ENCODE measurements at places on chromosomes 4 and X. TPM values are rescaled to one million over a fixed set of nuclear protein-coding genes. Genes with fewer than 3 reads are reported as not detected.

TRIM75 gene
- total RNA-seq, result not detected

UBA6 gene
- 60.8 TPM for total RNA-seq

SLC49A3 gene
- 13.6 TPM for total RNA-seq

DNA sequence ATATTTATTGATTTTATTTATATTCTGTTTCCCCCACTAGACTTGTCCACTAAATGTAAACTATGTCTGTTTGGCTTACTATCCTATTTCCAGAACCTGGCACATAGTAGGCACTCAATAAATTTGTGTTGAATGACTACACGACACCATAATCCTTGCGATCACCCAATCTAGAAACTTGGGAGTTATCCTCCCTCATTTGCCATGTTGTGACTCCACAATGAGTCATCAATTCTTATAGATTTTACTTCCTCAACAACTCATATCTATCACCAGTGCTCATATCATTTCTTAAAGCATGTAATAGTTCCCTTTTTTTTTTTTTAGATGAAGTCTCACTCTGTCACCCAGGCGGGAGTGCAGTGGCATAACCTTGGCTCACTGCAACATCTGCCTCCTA, 39.9 kb upstream of the VAMP7 start:
- peak; percentile 11 for DNase-seq
- H3K27me3 ChIP-seq, result no peaks in the 10 kb centered on the region

- H3K27ac ChIP-seq, result no peak overlapping the region
- peak; percentile 63 for DNase-seq
- H3K36me3 ChIP-seq, result no peaks in the 10 kb centered on the region
- H3K4me3 ChIP-seq, result no peak overlapping the region
- H3K27me3 ChIP-seq, result no peaks in the 10 kb centered on the region
Measured at GRCh38 chrX:17692709-17693346, 44.5 kb upstream of the SCML1 start.

GRCh38 chr4:154589296-154590197, 995 bp downstream of the FGA start:
- H3K4me3 ChIP-seq, result no peak overlapping the region
- no peaks in the 10 kb centered on the region for H3K36me3 ChIP-seq
- DNase-seq, result no peak
- peaks cover 11% of the 10 kb centered on the region for H3K27me3 ChIP-seq

DNA sequence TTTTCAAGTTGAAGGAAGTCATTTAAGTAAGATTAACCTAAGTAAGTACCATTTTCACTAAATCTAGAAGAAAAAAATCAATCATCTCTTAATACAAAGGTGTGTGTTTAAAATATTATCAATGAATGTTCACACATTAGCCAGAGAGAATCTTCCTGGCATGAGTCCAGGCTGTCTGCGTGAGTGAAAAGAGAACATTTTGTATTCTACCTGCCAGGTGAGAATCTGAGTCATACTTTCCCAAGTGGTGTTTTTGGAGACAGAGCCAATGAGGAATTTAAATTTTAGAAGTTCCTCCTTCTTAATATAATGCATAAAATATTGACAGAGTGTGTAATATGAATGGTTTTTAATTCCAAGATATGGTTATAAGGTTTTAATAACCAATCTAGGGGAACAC, 371.8 kb upstream of the NR3C2 start:
- H3K27ac ChIP-seq, result no peak overlapping the region
- no peaks in the 10 kb centered on the region for H3K27me3 ChIP-seq
- no peak overlapping the region for H3K4me3 ChIP-seq
- no peaks in the 10 kb centered on the region for H3K36me3 ChIP-seq
- DNase-seq, result no peak

DNA sequence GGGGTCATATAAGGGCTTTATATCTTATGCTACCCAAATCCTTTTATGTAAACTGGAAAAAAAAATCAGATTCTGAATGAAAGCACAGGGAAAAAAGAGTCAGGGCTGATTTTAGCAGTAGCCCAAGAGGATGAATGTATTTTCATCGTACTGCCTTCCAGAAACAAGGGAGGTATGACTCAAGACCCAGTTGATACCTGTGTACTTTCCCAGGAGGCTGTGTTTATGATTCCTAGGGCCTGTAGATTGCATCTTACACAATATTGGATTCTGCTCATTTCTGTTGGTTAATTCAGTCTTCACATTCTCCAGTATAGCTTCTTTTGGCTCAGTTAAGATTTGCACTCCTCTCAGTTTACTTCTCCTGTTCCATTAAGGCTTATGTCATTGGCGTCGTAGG, 127.9 kb upstream of the LIMCH1 start:
- DNase-seq, result no peak
- H3K4me3 ChIP-seq, result no peak overlapping the region
- no peaks in the 10 kb centered on the region for H3K4me1 ChIP-seq
- H3K27ac ChIP-seq, result no peak overlapping the region

- no peaks in the 10 kb centered on the region for H3K27me3 ChIP-seq
- no peaks in the 10 kb centered on the region for H3K4me1 ChIP-seq
- H3K36me3 ChIP-seq, result no peaks in the 10 kb centered on the region
Measured at GRCh38 chrX:116230130-116230898, 59.8 kb downstream of the AGTR2 start.

DNA sequence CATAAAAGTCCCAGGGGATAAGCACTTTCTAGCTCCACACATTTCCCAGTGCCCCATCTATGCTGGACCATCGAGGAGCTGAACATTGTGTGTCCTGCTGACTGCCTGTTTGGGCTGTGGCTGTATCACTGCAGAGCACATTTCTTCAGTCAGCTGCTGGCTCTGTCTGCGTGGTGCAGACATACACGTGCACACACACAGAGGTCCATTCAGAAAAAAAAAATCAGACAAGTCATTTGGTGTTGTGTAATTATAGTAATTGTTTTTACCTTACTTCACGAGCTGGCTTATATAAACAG, 1.1 kb upstream of the PDLIM3 start:
- H3K4me1 ChIP-seq, result peaks cover 5% of the 10 kb centered on the region
- H3K4me3 ChIP-seq, result peak overlapping the region; percentile 78
- no peaks in the 10 kb centered on the region for H3K36me3 ChIP-seq
- no peak overlapping the region for H3K27ac ChIP-seq

DNA sequence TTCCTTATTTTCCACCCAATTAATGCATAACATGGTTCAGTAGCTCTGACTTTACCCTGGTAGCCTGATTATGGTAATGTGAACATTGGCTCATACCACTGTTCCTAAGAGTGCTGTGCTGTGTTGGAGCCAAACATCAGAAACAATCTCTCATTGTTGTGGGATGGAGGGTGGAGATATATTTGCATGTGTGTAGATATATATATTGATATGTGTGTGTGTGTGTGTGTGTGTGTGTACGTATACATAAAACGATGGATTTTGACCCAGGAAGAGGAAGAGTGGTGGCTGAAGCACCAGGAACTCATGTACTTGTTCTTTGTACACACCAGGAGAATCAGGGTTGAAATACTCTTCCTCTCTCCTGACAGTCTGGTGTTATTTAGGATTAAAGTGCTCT, 247.7 kb downstream of the IL15 start:
- DNase-seq, result peak; percentile 2
- H3K27me3 ChIP-seq, result no peaks in the 10 kb centered on the region
- H3K4me1 ChIP-seq, result no peaks in the 10 kb centered on the region
- H3K36me3 ChIP-seq, result no peaks in the 10 kb centered on the region
- no peak overlapping the region for H3K27ac ChIP-seq
- H3K4me3 ChIP-seq, result no peak overlapping the region

DNA sequence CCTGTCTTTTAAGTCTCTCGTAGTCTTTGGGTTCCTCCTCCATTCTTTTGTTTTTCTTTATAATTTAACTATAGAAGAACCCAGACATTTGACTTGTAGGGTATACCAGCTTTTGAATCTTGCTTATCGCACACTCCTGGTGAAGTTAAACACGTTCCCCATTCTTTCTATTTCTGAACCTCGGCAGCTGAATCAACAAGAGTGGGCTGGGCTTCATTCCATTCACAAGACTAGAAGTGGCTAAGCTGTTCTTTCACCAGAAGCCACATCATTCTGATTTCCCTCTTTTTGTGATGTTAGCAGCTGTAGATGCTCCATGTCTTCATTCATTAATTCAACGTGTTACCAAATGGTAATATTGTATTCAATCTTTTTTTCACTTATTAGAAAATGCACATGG, 167.9 kb downstream of the CORIN start:
- peak; percentile 19 for DNase-seq
- H3K36me3 ChIP-seq, result no peaks in the 10 kb centered on the region
- H3K27me3 ChIP-seq, result no peaks in the 10 kb centered on the region
- H3K4me3 ChIP-seq, result no peak overlapping the region
- H3K4me1 ChIP-seq, result no peaks in the 10 kb centered on the region
- no peak overlapping the region for H3K27ac ChIP-seq

Data from osteoblast (primary cell).